Right lung (tissue), 10 donors: ENCODE measurements at places on chromosomes 16 and 17. TPM values are rescaled to one million over a fixed set of nuclear protein-coding genes. Genes with fewer than 3 reads are reported as not detected.

DNA sequence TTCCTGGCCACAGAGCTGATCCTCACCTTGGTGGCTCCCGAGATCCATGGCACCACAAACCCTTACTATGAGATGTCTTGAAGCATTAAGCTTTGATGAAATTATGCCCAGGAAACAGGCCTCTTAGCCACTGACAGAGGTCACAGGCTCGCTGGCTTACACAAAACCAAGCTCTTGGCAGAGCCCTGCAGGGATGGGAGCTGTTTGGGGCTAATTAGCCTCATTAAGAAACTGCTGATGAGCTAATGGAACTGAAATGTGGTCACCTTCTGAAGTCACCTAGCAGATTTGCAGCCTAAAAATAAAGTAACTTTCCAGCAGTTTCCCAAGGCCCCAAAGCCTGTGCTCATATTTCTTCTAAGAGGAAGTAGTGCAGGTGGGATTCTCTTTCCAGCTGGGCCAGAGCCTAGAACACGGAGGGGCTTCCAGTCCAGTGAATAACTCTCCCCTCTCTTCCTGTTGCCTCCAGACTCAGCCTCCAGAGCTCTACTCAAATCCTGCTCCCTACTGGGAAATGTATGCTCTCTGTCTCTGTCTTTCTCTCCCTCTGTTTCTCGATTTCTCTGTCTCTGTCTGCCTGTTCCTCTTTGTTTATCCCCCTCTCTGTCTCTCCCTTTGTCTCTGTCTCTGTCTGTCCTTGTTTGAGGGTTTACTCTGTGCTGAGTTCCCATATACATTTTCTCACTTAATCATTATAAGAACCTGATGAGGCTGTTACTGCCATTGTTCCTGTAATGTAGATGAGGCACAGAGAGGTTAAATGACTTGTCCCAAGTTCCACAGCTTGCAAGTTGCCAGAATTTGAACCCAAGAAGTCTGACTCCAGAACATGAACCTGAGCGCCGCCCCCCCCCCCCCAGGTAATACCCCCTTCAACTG lies 338.9 kb downstream of the CA10 start:
- DNase-seq = no peak

DNA sequence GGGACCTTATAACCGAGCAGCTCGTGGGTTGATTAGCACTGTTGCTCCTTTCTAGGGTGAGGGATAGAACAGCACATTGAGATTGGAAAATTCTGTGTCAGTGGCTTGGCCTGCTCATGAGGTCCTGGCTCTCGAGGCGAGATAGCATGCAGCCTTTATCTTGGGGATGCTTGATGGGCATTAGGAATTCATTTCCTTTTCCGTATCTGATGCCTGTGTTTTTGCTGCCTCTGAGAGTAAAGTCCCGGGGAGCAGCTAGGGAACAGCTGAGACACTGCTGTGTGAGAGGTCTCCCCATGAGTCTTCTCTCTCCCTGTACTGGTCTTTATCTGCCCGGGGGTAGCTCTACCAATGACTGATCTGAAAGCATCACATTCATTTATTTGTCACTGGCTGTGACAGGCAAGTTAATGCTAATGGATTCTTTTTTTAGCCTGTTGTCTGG lies 14.5 kb downstream of the MSI2 start:
- DNase-seq = no peak

GRCh38 chr17:39667262-39667944 lies 850 bp upstream of the PNMT start:
- DNase-seq = no peak

DNA sequence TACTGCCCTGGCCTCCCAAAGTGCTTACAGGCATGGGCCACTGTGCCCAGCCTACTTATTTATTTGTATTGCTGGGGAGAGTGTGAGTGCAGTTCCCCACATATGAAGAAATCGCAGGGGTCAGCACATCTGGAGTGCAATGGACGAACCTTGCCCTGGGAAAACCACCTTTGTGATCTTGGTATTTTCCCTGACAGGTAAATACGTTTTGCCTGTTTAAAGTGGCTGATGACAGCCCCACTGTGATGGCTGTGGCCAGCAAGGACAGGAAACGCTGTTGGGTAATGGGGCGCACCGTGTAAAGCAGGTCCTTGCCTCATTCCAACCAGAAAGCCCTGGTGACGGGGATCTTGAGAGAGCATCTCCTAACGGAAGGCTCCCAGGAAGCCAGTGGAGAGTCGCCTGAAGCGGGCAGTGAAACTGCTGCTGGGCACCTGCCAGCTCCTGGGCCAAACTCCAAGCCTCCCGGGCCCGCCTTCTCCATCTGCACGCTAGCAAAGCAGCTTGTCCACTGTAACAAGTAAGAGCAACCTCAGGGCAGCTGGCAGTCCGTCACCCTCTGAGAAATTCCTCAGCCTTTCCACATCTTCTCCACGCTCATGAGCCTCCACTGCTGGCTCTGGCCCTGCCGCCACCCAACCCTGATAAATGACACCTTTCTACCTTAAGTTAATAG lies 17.5 kb downstream of the EMC8 start:
- DNase-seq = peak; percentile 20

DNA sequence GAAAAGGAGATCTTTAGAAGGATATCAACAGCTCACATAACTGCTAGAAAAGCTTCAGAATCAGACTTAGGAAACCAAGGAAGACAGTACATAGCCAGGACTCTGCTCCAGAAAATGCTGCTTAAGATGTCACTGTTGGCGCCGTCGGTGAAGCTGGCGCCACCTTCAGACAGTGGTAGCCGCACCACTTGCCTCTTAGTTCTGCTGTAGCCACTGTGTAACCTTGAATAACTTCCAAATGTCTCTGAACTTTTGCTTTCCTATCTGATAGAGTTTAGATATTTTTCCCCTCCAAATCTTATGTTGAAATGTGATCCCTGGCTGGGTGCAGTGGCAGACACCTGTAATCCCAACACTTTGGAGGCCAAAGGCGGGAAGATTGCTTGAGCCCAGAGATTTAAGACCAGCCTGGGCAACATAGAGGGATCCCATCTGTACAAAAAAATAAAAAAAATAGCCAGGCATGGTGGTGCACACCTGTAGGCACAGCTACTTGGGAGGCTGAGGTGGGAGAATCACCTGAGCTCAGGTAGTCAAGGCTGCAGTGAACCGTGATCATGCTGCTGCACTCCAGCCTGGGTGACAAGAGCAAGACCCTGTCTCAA lies 6.3 kb upstream of the USP31 start:
- no peak for DNase-seq

DNA sequence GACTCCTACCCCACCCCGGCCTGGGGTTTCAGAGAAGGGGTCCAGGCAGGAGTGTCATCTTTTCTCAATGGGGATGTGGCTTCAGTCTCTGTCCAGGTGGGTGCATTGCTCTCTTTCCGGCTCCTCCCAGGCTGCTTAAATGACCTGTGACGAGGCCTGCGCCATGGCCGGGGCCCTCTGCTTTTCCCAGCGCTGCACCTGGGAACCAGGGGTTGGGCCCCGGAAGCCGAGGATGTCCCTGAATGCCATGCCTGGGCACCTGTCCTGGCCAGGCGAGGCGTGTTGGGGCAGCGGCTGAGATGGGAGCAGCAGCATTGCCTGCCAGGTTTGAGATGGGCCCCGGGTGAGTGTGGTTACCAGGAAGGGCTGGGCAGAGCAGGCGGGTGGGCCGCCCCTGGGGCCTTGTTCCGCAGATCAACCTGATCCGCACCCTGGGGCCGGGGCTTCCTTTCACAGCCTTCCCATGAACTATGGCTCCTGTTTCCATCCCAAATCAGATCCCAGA lies 147.4 kb downstream of the SEC14L1 start:
- DNase-seq = no peak

- DNase-seq = no peak
Observed at GRCh38 chr17:37368577-37368976, 7.2 kb upstream of the C17orf78 start.

DNA sequence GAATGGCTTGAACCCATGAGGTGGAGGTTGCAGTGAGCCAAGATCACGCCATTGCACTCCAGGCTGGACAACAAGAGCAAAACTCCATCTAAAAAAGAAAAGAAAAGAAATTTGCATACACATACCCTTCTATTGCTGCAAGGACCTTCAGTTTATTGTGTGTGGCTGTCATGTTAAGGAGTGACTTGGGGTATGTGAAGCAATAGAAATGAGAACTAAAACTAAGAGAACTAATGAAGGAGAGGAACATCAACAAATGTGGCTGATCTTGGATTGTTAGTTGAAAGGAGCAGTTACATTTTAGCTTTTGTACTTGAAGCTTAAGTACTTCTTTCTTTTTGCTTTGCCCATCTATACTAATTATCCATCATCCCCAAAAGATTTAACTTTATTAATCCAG lies 12.7 kb upstream of the NSRP1 start:
- no peak for DNase-seq

DNA sequence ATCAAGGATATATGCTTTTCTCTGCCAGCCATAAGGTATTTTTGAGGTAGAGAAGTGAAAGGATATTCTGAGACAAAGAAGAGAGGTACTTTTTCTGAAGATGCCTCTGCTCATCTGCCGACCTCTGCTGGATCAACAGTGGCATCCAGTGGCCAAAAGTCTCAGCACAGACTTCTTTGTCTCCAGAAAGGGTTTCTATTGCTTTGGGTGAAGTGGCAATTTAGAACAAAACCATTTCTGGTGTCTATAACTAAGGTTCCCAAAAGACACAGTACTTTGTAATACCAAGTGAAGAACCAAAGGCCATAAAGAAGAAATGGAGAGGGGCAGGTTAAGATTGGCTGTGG lies 155.2 kb upstream of the C17orf78 start:
- peak; percentile 5 for DNase-seq

- peak; percentile 21 for DNase-seq
Observed at GRCh38 chr17:59754552-59754951, 47.1 kb downstream of the VMP1 start.

GRCh38 chr16:19555938-19556771 lies 652 bp downstream of the VPS35L start:
- peak; percentile 4 for DNase-seq

GRCh38 chr16:28321700-28322411 lies 29.5 kb downstream of the SBK1 start:
- DNase-seq = no peak

DNA sequence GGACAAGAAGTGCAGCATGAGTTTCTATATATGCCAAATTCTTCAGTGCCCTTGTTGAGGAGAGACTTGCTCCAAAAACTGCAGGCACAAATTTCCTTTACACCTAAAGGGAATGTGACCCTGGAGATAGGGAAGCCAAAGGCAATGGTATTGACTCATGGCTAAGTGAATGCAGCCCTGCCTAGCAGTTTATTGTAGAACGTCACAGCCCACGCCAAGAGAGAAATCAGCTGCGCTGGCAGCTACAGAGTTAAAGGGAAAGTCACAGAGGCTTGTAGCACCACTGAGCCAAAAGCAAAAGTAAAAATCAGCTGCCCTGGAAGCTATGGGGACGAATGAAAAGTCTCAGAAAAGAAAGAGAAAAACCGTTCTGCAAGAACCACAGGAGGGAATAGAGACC lies 10.1 kb downstream of the POLR3K start:
- DNase-seq = no peak

DNA sequence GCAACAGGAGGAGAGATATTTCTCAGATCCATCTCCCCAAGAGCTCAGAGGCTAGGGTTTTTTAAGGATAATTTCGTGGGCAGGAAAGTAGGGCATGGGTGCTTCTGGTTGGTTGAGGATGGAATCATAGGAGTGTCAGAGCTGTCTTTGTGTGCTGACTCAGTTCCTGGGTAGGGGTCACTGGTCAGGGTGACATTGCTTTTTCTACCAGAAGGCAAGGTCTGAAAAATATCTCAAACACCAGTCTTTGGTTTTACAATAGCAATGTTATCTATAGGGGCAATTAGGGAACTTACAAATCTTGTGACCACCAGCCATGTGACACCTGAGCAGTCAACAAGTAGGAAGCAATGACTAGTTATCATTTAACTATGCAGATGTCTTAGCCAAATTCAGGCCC lies 82.9 kb upstream of the DYNLRB2 start:
- DNase-seq = no peak

- no peak for DNase-seq
Observed at GRCh38 chr17:15444805-15445204, 22.6 kb downstream of the CDRT4 start.

DNA sequence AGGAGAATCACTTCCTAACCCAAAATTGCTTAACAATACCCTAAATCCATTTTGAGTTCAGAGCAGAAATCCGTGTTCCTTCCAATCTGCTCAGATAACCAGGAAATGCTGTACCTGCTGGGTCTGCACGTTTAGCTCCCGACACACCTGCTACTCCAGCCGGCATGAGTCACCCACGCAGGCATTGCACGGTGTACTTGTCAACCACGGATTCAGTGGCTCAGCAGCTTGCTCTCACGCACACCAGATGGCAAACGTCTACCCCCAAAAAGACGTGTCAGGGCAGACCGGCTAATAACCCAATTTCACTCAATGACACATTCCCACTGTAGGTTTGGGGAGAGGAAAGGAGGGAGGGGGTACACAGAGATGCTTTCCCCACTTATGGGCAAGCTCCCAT lies 468.1 kb downstream of the SOX9 start:
- DNase-seq = no peak

- DNase-seq = no peak
Observed at GRCh38 chr17:48540213-48540612, 4.7 kb downstream of the HOXB2 start.

DNA sequence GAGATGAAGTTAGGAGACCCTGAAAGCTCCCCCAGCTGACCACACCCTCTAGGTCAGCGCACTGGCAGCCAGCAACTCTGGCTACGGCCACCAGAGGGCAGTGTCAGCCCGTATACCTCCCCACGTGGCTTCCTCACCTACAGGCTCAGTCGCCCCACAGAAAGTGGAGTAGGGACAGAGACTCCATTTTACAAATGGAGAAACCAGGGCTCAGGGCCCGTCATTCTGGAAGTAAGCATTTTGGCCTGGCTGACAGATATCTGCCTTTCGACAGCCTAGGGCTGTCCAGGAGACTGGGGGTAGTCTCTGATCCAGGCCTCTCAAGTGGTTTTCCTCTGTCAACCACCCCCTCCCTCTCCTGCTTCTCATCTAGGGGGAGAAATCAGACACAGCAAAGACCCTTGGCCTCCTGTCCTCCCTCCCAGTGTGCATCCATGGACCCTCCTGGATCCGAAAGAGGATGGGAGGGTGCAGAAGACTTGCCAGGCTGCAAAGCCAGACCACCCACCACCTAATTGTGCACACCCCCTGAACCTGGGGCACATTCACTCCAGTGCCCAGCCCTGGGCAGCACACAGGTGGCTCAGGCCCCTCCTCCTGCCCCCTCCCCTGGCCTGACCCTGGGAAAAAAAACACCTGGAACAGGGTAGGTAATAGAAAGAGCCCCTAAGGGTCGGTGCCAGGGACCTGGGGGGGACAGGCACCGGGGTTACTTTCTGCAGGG lies 3.8 kb upstream of the HAP1 start:
- DNase-seq = peak; percentile 81

The DCTN5 gene
- polyA plus RNA-seq = 68.7 TPM

The HSD11B2 gene
- 86.2 TPM for polyA plus RNA-seq

The TOM1L1 gene
- 59.2 TPM for polyA plus RNA-seq

The KIF18B gene
- 22.9 TPM for polyA plus RNA-seq

The ZP2 gene
- polyA plus RNA-seq = 4.4 TPM

The KCTD2 gene
- 27.2 TPM for polyA plus RNA-seq

The CD300A gene
- polyA plus RNA-seq = 2.1 TPM

The CSF3 gene
- polyA plus RNA-seq = not detected

The CES5A gene
- not detected for polyA plus RNA-seq
